ENCODE measurements at places on chromosomes 4 and X.

GRCh38 chrX:108590496-108590895 lies 145.9 kb downstream of the IRS4 start:
- DNase-seq = no peak

- no peak for DNase-seq
Measured at GRCh38 chrX:47707031-47707780, 48.2 kb upstream of the UXT start.

- no peak for DNase-seq
Measured at GRCh38 chr4:53441564-53441963, 64.1 kb downstream of the FIP1L1 start.

- DNase-seq = no peak
Measured at GRCh38 chr4:175427751-175428150, 384.3 kb downstream of the GPM6A start.

- DNase-seq = no peak
Measured at GRCh38 chrX:121052122-121052521, 4.7 kb downstream of the GLUD2 start.

DNA sequence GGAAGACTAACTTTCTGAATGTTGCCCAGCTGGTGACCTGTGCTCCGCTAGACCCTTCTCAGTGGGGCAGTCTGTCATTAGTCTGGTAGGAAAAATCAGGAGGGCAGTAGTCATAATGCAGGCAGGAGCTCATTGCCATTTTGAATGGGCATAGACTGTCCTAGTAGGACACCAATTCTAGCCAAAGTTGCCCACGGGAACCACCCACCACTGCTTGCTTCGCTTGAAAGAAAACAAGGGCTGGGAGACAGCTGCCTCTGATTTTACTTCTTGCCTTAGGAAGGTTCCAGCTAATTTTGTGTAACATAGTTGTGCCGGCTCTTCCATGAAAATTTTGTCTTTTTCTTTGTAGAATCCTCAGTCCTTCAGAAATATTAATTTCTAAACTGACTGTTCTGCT lies 23.3 kb downstream of the HOPX start:
- no peak for DNase-seq

- DNase-seq = no peak
Measured at GRCh38 chrX:54178100-54178940, 4.7 kb downstream of the FAM120C start.

DNA sequence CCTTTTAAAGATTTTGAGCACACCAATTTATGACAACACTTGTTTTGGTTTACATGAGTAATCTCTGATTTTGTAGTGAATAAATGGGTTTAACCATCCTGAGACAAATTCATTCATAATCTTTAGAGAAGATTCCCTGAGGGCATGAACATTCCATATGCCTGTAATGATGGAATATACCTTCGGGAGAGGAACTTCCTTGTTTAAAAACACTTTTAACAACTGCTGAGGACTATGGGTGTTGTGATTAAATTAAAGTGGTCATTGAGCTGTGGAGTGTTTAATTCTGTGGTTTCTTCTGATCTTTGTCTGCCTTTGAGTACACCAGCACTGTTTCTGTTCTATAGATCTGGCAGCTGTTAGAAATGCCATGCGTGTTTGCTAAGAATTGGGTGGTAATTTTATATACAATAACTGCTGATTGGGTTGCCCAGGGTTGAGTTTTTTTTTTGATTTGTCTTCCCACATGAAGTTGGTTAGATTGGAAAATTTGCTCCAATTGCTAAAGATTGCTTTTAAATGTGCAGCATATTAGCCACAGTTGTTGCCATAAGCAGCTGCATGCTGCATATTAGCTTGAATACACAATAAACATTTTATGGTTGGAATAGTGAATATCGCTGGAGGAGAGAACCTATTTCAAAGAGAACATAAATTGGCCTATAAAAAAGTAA lies 86.8 kb downstream of the DCLK2 start:
- DNase-seq = no peak

DNA sequence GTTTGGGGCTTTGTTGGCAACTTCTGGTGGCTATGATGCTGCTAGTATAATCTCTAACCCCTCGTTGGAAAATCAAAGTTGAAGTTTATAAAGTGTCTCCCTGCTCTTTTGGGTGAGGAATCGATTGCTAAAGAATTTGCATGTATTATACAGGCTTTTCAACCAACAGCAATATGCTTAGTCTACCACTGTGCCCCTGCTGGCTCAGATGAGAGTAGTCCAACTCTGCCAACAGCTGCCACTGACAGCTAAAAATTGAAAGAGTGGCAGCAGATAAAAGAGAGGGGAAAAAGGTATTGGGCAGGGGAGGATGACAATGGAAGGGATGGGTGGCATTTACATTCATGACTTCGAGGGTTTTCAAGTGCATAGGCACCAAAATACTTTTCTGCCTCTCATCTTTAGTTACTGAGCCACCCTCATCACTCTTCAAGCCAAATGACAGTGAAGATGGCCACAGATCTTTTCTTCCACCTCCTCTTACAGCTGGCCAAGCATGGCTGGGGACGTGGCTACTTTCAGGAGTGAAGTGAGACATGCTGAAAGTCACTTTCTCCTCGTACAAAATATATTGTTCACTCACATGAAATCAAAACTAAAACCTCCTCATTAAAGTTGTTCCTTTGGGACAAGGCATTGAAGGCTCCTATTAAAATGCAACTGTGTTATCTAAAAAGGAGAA lies 2.7 kb upstream of the GRIA3 start:
- DNase-seq = no peak

DNA sequence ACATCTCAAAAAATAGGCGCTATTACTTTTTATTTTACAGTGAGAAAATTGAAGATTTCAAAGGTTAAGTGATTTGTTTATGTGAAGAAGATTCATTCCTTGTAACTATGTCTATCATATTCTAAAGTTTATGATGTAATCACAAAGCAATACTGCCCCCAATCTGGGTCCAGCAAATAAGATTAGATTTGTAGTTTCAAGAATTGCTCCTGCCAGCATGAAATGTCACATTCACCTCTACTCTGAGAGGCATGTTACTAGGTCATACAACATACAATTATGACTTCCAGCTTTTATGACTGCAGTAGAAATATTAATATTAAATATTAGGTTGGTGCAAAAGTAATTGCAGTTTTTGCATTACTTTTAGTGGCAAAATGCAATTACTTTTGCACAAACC lies 976.2 kb downstream of the FSTL5 start:
- DNase-seq = no peak

DNA sequence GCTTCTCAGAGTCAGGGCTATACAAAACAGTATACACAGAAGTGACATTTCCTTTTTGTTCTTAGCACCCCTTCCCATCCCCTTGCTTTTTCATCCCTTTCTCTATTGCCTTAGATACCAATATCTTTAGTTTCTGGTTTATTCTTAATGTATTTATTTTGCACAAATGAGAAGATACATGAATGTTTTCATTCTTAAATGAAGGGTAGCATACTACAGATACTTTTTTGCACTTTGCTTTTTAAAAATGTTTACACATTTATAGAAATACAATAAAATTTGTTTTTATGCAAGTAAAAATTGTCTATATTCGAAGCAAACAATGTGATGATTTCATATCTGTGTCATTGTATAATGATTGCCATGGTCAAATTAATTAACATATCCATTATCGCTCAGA lies 33.1 kb downstream of the TSPAN7 start:
- no peak for DNase-seq

GRCh38 chr4:156303708-156304107 lies 350.0 kb upstream of the CTSO start:
- no peak for DNase-seq

DNA sequence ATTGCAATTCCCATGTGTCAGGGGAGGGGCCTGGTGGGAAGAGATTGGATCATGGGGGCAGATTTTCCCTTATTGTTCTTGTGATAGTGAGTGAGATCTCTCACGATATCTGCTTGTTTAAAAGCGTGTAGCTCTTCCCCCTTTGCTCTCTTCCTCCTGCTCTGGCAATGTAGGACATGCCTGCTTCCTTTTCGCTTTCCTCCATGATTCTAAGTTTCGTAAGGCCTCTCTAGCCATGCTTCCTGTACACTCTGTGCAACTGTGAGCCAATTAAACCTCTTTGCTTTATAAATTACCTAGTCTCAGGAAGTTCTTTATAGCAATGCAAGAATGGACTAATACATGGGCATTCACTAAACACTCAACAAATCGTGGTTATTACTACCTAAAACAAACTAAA lies 37.2 kb upstream of the PAPSS1 start:
- no peak for DNase-seq

DNA sequence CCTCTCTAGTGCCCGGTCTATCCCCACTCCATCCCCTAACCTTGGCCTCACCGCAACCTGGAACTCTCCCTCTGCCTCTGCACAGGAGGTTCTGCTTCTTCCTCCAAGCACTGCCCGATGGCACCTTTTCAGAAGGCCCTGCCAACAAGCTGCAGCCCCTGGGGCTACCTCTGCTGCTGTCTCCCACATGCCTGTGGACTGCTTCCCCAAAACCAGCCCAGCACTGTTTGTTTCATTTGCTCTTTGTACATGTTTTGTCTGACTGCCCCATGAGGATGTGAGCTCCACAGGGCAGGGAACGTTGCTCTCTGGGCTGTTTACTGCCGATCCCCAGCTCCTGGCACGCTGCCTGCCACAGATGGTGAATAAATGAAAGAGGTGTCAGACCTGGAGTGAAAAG lies 85.4 kb downstream of the INTS6L start:
- DNase-seq = no peak

DNA sequence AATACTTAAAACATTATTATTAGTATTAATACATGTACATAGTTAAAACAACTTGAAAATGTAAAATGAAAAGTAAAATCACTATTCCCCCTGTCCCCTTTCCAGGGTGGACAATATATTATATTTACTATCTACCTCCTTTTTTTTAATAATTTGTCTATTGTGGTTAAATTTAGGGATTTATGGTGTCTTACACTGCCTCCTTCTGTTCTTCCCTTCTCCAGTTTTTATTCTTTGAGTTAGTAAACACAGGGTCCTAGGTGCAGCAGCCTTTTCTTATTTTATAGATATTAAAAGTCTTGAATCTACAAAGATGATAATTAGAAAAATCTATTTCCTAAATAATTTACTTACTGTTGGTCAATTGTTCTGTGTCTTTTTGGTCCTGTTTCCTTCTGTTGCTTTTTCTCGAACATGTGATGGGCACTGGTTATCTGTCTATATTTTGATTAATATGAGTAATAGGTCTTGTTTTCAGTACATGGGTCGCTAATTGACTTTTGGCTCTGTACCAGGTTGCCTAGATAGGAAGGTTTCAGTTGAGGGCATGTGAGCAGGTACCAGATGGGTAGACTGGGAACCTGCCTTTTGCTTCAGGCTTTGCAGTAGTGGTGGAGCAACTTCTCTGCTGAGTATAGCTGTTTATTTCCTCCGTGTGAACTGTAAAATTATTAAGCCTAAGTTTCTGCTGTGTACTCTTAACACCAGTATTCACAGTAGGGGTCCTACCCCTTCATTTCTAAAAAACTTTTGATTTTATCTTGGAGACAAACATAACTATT lies 1.1 kb downstream of the NUDT9 start:
- DNase-seq = no peak

DNA sequence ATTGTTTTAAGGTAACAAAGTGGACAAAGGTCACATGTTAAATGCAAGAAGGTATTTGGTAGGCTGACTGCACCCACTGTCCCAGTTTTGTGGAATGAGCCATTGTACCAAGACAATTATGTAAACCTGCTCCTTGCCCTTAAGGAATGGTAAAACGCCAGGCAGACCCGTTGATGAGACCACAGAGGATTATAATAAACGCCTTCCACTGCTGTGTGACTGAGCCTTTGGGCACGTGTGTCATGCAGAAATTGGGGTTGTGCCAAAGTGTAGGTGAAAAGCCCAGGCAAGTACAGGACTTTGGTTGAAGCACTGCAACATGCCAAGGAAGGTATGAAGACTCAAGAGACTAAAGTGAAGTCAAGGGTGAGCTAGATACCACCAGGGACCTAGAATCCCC lies 59.7 kb downstream of the LRRC66 start:
- no peak for DNase-seq

Measured in stimulated activated CD8-positive, alpha-beta memory T cell treated with anti-CD3 and anti-CD28 coated beads, Interleukin-2, amount 100 ng/mL, for 1 hour (primary cell).